ELR (cell line): ENCODE measurements at places on chromosomes 7 and 10.

DNA sequence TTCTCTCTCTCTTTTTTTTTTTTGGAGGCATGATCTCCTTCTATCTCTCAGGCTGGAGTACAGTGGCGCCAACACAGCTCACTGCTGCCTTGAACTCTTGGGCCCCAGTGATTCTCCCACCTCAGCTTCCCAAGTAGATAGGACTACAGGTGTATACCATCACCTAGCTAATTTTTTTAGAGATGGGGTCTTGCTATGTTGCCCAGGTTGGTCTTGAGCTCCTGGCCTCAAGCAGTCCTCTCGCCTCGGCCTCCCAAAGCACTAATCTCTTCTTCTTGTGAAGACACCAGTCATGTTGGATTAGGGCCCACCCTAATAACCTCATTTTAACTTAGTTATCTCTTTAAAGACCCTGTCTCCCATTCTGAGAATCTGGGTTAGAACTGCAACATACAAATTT lies 45.6 kb downstream of the LRMDA start:
- DNase-seq = no peak

GRCh38 chr7:35399216-35399615 lies 145.3 kb upstream of the TBX20 start:
- no peak for DNase-seq

- peak; percentile 40 for DNase-seq
Measured at GRCh38 chr7:99729486-99730237, 5.3 kb downstream of the CYP3A7 start.

DNA sequence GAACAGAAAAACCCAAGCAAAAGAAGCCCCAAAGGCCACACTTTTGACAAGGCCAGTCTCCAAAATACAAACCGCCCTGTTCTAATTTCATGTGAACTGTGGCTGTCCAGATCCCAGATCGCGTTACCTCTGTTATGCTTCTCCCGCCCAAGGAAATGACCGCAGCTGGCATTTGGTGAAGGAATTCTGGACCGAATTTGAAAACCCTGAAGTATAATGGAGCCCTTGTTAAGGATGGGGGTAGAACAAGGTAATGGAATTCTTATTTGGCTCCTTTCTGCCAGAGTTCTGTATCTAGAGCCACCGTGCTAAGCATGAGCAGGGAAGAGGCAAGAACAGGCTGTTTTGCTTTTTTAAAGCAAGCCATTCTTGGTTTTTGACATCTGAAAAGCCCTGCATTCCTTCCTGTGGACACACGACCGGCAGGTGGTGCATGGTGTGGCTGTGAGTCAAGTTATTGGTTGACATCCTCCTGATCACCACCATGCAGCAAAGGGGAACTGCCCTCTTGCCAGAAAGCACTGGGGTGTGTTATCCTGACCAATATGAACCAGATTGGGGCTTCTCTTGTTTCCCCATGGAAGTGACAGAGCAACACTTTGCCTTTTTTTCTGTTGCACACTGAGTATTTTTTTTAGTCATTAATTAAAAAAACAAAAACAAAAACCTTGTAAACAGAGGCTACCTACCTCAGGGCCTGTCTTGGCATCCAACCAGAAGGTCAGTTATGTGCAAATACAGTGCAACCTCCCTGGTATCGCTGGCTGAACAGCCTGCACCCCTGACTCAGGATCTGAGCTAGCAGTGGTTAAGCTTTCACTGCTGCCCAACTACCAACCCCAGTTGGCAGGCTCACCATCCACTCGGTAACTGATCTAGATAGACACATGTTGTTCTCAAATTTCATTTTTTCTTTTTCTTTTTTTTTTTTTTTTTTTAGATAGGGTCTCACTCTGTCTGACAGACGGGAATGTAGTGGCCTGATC lies 14.2 kb downstream of the UCMA start:
- peak; percentile 33 for DNase-seq

- DNase-seq = no peak
Measured at GRCh38 chr7:157540606-157541294, 203.9 kb downstream of the DNAJB6 start.

DNA sequence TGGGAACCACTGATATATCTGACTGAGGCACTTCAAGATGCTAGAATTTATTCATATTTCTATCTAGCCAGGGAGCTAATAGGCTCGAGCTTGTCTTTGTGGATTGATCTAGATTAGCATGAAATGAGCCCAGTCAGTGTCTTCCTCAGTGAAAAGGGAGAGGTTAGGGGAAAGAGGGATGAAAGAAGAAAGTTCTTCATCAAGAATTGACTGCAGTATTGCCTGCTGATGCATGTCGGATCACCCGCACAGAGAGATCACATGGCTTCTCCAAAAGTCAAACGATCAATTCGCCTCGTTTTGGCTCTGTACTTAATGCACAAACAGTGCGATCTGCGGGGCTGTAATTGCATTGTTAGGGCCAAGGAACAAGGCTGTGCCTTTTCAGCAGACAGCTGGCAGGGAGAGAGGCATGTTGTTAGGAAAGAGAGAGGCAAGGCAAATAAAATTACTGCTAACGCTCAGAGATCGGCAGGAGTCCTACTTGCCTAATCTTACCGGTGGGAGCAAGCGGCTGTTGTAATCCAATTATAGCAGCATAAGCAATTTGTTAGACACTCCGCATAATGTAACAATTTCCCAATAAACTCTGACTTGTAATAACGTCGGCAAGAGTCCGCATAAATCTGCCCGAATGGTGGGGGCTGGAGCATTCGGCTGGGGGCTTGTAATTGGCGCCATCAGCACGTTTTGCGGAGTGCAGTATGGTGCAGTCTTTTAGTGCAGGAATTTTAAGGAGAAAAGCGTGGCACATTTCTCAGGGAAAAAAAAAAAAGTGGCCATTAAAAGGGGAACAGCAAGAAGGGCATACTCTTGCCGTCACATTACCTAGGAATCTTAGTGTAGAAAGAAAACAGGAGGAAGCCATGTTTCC lies 102.1 kb downstream of the POLL start:
- DNase-seq = no peak

DNA sequence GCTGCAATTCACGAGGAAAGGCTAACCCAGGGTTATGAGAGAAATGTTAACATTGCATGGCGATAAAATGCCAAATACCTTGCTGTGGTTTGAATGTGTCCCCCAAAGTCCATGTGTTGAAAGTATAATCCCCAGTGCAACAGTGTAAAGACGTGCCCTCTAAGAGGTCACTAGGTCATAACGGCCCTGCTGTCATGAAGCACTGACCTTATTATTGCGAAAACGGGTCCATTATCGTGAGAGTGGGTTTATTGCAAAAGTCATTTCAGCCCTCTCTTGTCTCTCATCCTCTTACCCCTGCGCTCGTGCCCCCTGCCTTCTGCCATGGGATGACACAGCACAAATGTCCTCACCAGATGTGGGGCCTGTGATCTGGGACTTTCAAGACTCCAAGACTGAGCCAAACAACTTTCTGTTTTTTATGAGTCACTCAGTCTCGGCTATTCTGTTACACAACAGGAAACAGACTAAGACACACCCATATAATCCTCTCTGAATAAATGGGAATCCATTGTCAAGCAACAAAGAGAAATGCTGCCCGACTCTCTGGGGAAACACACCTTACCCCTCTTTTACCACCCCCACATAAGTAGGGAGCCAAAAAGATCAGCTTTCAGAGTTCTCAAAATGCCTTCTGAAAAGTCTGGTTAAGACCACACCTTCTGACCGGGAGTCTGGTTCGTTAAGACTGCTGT lies 73.1 kb upstream of the UCN3 start:
- DNase-seq = peak; percentile 95

- DNase-seq = no peak
Measured at GRCh38 chr10:86329093-86329710, 37.4 kb downstream of the GRID1 start.

GRCh38 chr10:30171601-30172000 lies 112.2 kb upstream of the JCAD start:
- no peak for DNase-seq

GRCh38 chr10:73032536-73032935 lies 64.1 kb downstream of the P4HA1 start:
- DNase-seq = no peak

DNA sequence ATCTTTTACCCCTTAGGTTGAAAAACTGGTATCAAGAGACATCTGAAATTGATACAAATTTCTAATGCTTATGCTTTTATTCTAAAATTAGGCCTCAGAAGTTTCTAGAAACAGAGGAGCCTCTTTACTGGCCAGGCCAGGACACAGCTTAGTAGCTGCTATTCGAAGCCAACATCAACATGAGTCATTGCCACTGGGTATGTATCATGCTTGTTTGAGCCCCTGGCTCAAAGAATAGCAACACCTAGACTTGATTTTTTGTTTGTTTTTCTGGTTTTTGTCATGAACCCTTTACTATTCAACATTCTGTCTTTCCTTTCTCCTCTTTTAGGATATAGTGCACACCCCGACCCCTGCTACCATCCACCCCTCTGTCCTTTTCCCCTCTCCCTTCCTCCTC lies 90.9 kb upstream of the STK17A start:
- peak; percentile 67 for DNase-seq

GRCh38 chr7:55018361-55019190 lies at the start of gene EGFR:
TSS of gene EGFR (plus strand) at chr7:55019017. CDS start at chr7:55019278, 261 bp downstream.
- DNase-seq = peak; percentile 88

DNA sequence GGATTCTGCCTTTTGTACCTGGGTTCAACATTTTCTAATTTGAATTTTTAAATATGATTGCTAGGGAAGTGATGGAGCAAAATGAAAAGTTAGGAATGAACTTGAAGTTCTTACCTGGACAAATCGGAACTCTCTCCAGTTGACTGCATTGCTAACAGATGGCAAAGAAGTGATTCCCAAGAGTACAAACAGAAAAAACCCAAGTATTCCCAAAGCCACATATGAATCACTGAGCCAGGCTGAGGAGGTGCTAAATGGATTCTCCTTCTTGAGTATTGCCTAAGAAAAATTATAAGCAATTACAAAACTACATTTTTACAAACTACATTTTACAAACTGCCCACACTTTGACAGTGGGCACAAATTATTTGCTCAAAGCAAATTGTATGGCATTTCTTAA lies 25.9 kb downstream of the STEAP4 start:
- DNase-seq = no peak

GRCh38 chr10:70617798-70618568 lies 15.4 kb upstream of the PRF1 start:
- peak; percentile 12 for DNase-seq

DNA sequence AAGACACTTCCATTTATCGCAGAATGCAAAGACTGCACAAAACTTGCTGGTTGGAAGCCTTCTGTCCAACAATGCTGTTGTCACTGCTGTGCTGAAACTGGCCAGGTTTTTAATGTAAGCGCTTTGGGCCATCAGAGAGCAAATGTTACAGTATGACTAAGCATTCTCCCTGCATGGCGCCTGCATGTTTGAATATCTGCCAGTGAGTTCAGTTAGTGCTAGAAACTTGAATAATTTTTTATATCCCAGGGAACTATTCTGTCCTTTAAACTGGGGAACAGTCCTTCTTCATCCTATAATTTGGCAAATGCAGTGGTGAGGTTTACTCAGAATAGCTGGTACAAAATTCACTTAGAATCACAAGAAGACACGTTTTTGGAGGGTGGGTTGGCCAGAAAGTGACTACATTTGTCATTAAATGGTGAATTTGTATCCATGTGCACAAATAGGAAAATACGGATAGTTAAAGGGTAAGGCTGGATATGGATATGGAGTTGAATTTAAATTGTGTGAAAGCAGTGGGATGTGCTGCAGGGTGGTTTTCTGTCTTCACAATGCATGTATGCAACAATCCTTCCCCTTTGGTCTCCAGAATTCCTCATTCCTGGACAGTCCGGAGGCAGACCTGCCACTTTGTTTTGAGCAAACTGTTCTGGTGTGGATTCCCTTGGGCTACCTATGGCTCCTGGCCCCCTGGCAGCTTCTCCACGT lies 1.7 kb downstream of the ABCC2 start:
- DNase-seq = peak; percentile 88

- no peak for DNase-seq
Measured at GRCh38 chr10:59258890-59259289, 82.4 kb downstream of the PHYHIPL start.

DNA sequence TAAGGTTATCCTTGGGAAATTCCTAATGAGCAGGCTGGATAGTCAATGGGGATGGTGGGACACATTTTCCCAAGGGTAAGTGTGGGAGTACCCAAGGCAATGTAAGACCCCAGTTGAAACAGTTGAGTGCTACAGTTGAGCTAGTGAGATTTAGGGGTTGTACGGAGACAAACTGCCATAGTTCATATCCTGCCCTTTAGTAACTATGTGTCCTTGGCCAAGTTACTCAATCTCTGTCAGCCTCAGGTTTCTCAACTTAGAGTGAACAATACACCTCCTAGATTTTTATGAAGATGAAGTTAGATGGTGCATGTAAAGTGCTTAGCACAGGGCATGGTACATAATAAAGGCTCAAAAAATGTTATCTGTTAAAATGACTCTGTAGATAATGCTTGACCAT lies 20.5 kb downstream of the HABP2 start:
- DNase-seq = no peak

- peak; percentile 78 for DNase-seq
Measured at GRCh38 chr10:43610636-43611035, 4.4 kb downstream of the ZNF485 start.

- no peak for DNase-seq
Measured at GRCh38 chr7:96059075-96059474, 262.8 kb downstream of the SLC25A13 start.

DNA sequence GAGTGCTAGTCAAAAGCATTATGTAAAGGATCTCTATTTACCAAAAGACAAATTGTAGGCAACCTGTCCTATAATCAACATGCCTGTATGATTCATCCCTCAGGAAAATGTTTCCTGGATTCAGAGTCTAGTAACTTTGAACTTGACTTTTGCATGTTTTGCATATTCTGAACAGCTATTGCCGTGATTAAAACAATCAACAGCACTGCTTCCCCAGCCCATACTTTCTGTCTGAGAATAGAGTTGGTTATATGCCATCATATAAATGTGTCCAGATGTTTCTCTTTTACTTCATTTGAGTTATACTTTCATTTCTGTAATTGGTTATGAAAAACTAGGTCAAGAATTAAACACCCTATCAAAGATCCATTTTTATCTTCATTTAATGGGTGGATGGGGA lies 83.5 kb downstream of the ZMYND11 start:
- DNase-seq = no peak

DNA sequence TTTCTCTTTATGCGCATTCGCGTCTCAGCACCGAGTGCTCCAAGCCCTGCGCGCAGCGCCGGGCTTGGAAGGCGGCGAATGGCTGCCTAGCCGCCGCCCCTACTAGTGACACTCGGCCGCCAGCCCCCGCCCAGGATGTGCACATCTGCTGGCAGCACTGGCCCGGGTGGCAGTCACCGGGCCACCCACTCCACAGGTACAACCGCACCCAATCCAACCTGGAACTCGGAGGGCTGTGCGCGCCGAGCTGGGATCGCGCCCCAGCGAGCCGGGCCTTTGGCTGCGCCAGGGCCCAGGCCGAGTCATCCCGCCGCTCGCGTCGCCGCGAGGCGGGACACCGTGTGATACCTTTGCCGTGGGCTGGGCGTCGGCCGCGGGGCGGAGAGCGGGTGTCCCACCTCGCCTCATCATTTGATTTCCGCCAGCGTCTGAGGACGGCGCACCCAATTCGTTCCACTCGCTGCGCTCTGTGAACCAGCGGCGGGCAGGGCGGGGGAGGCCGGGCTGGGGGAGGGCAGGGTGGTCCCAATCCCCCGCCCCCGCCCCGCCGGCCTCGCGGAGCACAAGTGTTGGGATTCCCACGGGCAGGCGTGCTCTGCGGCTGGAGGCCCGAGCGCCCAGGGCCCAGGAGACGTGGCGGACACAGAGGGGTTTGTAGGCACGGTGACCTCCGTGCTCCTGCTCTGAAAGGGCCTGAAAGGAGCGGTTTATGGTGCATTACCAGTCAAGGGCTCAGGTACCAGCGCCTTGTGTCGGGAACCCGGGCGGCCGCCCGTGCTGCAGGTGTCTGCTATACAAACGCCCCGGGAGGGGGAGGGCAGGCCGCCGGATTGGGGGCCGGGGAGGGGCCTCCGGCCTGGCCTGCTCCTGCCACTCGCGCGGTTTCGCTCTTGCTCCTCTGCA lies 17.8 kb upstream of the PTF1A start:
- no peak for DNase-seq
